ENCODE measurements at places on chromosomes 16 and 17.

GRCh38 chr17:55420067-55420775 is 1.4 kb downstream of the MMD start:
- no peak for DNase-seq

GRCh38 chr17:64455993-64456885 is 7.3 kb downstream of the MILR1 start:
- DNase-seq = no peak

DNA sequence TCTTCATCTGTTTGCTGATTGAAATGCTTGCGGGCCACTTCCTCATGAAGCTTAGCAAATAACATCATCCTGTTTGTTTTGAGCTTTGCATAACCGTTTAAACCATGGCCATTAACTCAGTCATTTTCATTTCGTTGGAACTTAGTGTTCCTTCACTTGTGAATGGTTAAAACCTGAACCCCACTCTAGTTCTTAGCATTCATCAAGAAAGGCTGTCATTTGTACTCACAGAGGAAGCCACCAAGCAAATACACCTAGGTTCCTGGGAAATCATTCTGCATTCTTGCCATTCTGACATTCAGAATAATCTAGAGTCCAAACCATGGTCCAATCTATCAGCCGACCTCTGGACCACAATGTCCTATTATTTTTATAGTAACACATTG is 8.4 kb upstream of the TAT start:
- DNase-seq = no peak

GRCh38 chr16:71848622-71849021 is 2.8 kb downstream of the ATXN1L start:
- no peak for DNase-seq
